ENCODE measurements at places on chromosomes 5 and 9.

- DNase-seq, result no peak
These were observed 25.7 kb downstream of the SYK start for GRCh38 chr9:90827181-90827871.

- no peak for DNase-seq
These were observed 83.6 kb downstream of the RFK start for GRCh38 chr9:76310577-76310976.

GRCh38 chr9:109274884-109275730 is 45.8 kb downstream of the EPB41L4B start:
- no peak for DNase-seq

- no peak for DNase-seq
These were observed 15.4 kb upstream of the EXOC3 start for GRCh38 chr5:427415-428087.

DNA sequence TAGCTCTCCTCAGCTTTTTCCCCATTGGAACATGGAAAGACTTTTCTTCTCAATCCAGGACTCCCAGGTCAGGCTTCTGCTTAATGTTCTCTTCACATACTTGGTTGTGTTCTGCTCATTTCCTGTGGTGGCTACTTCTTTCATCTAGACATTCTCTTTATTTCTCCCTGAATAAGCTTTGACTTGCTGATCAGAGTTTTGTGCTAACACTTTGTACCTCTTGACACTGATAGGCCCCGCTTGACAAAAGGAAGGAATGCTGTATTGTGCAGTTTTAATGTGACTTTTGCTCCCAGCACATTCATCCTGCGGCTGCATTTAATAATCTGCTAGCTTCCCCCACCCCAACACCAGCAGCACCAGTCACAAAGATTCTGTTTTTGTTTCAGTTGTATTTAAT is 90.9 kb upstream of the MINAR2 start:
- no peak for DNase-seq

DNA sequence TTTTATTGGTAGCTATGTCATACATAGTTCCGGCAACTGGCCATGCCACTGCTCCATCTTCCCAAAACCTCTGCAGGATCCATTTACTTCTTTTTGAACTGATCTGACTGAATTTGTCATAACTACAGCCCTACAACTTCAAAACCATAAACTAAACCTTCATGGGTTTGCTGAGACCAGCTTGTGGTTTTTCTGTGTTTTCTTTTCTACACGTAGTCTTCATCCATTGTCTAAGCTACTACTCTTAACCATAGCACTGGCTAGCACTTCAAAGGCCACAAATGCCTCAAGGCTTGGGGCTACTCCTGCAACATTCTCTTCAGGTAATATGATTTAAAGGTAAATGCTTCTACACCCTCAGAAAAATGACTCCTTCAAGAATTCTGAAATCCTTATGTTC is 9.0 kb upstream of the KIF2A start:
- DNase-seq, result no peak

GRCh38 chr9:12464910-12465512 is 228.2 kb upstream of the TYRP1 start:
- DNase-seq, result no peak

Data from stimulated activated CD4-positive, alpha-beta T cell treated with anti-CD3 and anti-CD28 coated beads, Interleukin-15, amount 100 ng/mL, for 48 hours (primary cell).